ENCODE measurements at places on chromosomes 13 and 19.
A peak's percentile ranks its signal among the peaks of the same experiment; 100 is the strongest.

DNA sequence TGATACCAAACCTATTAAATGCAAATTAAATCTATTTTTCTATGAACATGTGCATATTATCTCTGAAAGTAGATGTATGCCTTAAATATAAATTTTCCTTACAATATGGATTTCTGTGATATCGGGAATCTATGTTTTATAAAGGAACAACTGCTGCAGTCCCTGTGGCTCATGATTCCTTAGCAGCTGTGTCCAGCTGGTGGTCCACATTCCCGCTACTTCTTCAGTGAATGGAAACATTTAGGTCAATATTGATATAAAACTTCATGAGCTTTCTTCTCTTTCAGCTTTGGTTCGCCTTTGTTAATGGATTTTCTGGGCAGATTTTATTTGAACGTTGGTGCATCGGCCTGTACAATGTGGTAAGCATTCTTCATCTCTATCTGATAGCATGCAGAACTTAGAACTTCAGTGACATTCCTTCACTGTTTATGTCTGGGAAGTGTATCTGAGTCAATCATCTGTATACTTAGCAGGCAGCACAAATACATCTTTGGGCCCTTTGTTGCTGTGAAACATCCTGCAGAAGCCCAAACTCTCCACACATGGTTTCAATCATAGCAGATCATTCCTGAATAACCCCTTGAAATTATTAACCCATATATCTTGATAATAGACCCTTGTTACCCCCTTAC, 223.9 kb downstream of the SHISA2 start:
- H3K27me3 ChIP-seq = no peaks in the 10 kb centered on the region
- H3K4me1 ChIP-seq = no peaks in the 10 kb centered on the region
- no peak overlapping the region for H3K4me3 ChIP-seq
- no peaks in the 10 kb centered on the region for H3K36me3 ChIP-seq
- DNase-seq = no peak

- no peak overlapping the region for H3K4me3 ChIP-seq
- H3K27ac ChIP-seq = peak overlapping the region; percentile 35
- no peaks in the 10 kb centered on the region for H3K27me3 ChIP-seq
- H3K36me3 ChIP-seq = no peaks in the 10 kb centered on the region
- DNase-seq = peak; percentile 66
Measured at GRCh38 chr19:18469069-18469846, 31.3 kb upstream of the ISYNA1 start.

GRCh38 chr19:53977991-53978731, 13.3 kb upstream of the CACNG6 start:
- DNase-seq = no peak
- H3K4me1 ChIP-seq = no peaks in the 10 kb centered on the region
- no peaks in the 10 kb centered on the region for H3K36me3 ChIP-seq

GRCh38 chr19:1222394-1222793, 15.4 kb downstream of the CBARP start:
- no peaks in the 10 kb centered on the region for H3K4me1 ChIP-seq
- no peak overlapping the region for H3K27ac ChIP-seq
- peaks cover 2% of the 10 kb centered on the region for H3K36me3 ChIP-seq
- no peaks in the 10 kb centered on the region for H3K27me3 ChIP-seq
- no peak for DNase-seq

DNA sequence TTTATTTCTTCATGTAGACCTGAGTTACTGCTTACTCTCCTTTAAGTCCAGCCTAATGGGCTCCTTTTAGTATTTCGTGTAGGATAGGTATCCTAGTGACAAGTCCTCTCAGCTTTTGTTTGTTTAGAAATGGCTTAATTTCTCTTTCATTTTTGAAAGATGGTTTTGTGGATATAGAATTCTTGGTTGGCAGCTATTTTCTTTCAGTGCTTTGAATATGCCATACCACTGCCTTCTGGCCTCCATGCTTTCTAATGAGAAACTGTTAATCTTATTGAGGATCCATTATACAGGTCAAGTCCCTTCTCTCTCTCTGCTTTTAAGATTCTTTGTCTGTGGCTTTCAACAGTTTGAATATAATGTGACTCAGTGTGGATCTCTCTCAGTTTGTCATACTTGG, 46.8 kb upstream of the SACS start:
- no peak for DNase-seq
- no peaks in the 10 kb centered on the region for H3K36me3 ChIP-seq
- peaks cover 7% of the 10 kb centered on the region for H3K4me1 ChIP-seq
- H3K27ac ChIP-seq = no peak overlapping the region
- no peaks in the 10 kb centered on the region for H3K27me3 ChIP-seq
- H3K4me3 ChIP-seq = no peak overlapping the region

GRCh38 chr13:109884462-109884861, 98.1 kb upstream of the IRS2 start:
- no peaks in the 10 kb centered on the region for H3K27me3 ChIP-seq
- no peak overlapping the region for H3K27ac ChIP-seq
- DNase-seq = no peak
- H3K4me1 ChIP-seq = no peaks in the 10 kb centered on the region
- H3K36me3 ChIP-seq = no peaks in the 10 kb centered on the region

DNA sequence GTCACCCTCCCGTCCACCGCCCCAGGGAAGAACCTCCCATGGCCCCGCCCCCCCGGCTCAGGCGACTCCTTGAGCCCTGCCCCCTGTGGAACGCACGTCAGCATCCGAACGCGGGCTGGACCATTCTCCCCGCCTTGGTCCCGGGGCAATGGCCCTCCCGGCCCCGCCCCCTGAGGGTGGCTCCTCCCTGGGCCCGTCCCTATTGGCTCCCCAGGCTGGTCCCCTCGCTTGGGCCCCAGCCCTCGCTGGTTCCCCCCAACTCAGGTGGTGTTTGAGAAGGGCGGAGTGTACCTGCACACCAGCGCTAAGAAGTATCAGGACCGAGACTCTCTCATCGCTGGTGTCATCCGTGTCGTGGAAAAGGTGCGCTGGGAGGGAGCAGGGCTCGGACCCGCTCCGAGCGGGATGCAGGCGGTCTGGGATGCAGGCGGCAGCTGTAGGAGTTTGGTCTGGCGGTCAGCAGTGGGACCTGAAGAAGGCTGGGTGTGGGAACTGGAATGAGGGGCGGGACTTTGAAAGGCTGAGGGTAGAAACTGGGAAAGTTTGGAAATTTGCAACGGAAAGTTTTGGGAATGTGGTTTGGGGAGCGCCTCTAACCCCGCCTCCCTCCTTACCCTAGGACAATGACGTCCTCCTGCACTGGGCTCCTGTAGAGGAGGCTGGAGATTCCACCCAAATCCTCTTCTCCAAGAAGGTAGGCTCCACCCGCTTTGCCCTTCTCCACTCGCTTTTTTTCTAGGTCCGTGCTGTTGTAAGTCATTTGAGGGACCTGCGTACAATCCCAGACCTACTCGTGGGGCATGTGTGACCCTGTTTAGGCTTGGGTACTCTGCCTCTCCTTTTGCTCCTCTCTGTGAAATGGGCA, 609 bp downstream of the TBC1D17 start:
- DNase-seq = peak; percentile 99
- H3K27me3 ChIP-seq = no peaks in the 10 kb centered on the region

GRCh38 chr19:38665950-38666662, 18.7 kb downstream of the ACTN4 start:
- peaks cover 100% of the 10 kb centered on the region for H3K4me1 ChIP-seq
- H3K4me3 ChIP-seq = no peak overlapping the region
- H3K27me3 ChIP-seq = no peaks in the 10 kb centered on the region
- peaks cover 4% of the 10 kb centered on the region for H3K36me3 ChIP-seq

GRCh38 chr19:42185277-42185676, 32.2 kb downstream of the DEDD2 start:
- DNase-seq = no peak
- H3K27ac ChIP-seq = no peak overlapping the region
- no peaks in the 10 kb centered on the region for H3K27me3 ChIP-seq
- no peaks in the 10 kb centered on the region for H3K36me3 ChIP-seq
- no peak overlapping the region for H3K4me3 ChIP-seq

- DNase-seq = peak; percentile 22
- no peaks in the 10 kb centered on the region for H3K27me3 ChIP-seq
- H3K4me1 ChIP-seq = 0 out of 2 replicates have a peak, but pooled peaks cover 6% of the 10 kb centered on the region
- H3K36me3 ChIP-seq = peaks cover 6% of the 10 kb centered on the region
- H3K4me3 ChIP-seq = no peak overlapping the region
Measured at GRCh38 chr19:33385956-33386355, 12.4 kb downstream of the CEBPG start.

GRCh38 chr13:34756136-34756535, 185.9 kb upstream of the NBEA start:
- no peaks in the 10 kb centered on the region for H3K27me3 ChIP-seq
- H3K27ac ChIP-seq = no peak overlapping the region
- H3K36me3 ChIP-seq = no peaks in the 10 kb centered on the region
- no peak for DNase-seq

DNA sequence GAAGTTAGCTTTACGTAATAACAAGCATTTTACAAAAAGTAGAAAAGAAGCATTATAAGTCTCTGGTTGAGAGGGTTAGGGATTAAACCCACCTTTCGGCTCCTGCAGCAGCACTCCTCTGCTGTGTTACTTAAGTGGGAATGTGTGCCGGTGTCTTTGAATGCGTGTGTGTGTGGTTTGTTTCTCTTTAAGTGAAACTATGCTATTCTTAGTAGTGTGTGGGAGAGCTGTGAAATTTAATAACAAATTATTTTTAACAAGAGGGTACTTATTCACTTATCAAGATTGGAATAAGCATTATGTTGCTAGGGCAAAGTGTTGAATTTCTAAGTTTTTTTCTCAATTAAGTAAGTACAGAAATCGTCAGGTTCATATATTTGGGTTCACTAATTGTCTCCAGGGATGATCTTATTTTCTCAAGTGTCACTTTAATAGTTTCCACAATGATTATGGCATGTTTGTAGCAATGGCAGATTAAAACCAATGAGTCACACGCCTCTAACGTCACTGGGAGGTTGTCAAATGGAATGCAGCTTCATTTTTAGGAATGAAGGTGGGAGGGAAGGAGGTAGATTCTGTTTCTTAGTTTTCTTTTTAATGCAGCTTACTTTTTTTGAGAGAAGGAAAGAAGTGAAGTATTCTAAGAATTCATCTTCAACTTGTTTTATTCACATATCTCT, 151.3 kb downstream of the LMO7 start:
- no peak for DNase-seq
- H3K36me3 ChIP-seq = peaks cover 2% of the 10 kb centered on the region
- no peak overlapping the region for H3K27ac ChIP-seq
- H3K4me3 ChIP-seq = no peak overlapping the region

DNA sequence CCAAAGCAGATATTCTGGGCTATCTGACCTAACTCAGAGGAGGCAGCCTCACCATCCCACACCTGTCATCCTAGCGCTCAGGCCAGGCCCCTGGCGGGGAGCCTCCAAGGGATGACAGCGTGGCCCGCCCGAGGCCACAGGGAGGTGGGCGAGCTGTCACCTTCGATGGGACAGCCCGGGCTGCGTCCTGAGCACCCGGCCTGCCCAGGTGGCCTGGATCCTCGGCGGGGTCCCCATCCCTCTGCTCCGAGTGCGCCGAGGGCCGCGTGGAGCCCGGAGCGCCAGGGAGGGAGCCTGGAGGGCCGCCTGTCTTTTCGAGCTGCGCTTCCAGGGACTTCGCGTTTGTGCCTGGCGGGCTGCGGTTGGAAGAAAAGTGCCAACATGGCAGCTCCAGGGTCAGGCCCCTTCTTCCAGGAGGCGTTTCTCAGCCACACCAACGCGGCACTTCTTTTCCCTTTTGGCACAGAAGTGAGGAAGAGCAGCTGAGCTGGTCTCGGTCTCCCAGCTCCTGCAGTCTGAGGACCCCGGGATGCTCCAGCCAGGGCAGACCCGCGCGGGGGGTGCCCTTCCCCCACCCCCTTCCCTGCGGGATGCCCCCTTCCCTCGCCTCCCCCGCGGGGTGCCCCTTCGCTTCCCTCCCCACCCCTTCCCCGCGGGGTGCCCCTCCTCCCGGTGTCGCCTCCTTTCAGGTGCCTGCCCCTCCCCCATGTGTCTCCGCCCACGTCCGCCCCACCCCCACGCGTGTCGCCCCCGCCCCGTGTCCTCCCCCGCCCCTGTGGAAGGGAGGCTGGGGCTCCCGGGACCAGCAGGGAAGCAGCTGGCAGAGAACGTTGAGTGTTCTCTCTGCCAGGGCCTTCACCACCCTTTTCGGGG, 42.3 kb downstream of the GJA3 start:
- peak overlapping the region; percentile 37 for H3K4me3 ChIP-seq
- no peaks in the 10 kb centered on the region for H3K36me3 ChIP-seq
- peaks cover 19% of the 10 kb centered on the region for H3K4me1 ChIP-seq
- H3K27ac ChIP-seq = peak overlapping the region; percentile 88
- no peak for DNase-seq
- no peaks in the 10 kb centered on the region for H3K27me3 ChIP-seq

DNA sequence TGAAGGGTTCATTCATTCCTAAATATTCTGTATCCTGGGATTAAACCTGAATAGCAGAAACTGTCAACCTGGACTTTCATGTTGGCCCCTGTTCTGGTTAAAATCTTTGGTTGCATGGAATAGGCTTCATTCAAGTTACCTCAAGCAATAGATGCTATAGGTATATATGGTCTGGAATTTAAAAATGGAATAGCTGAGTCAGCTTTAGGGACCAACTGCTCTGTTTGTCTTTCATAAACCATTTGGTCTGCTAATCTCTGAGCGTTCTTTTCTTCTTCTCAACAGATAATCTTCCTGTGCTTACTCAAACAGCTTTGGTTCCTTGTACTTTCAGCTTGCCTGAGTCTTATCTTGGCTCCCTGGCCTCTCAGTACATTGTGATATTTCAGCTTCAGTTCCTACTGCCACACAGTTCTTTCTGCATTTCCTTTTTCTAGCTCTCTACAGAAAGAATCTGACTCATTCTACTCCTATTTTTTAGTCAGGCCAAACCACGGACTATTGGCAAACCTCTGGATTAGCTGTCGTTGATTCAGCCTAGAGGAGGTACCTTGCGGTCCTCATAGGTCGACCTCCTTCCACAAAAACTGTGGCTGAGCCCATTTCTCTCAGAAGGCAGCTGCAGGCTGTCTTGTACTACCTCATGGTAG, 35.9 kb upstream of the MAB21L1 start:
- no peak overlapping the region for H3K27ac ChIP-seq
- no peaks in the 10 kb centered on the region for H3K27me3 ChIP-seq
- H3K4me1 ChIP-seq = no peaks in the 10 kb centered on the region

- no peak for DNase-seq
- peaks cover 7% of the 10 kb centered on the region for H3K36me3 ChIP-seq
- H3K27me3 ChIP-seq = no peaks in the 10 kb centered on the region
- H3K4me3 ChIP-seq = no peak overlapping the region
Measured at GRCh38 chr13:47955836-47956235, 45.2 kb downstream of the SUCLA2 start.

- 0 out of 2 replicates have a peak, but pooled peaks cover 7% of the 10 kb centered on the region for H3K4me1 ChIP-seq
- H3K36me3 ChIP-seq = no peaks in the 10 kb centered on the region
- DNase-seq = no peak
- H3K27me3 ChIP-seq = no peaks in the 10 kb centered on the region
Measured at GRCh38 chr13:92354583-92354982, 872.0 kb upstream of the GPC6 start.

GRCh38 chr19:12828494-12828893, 5.9 kb downstream of the RTBDN start:
- peak overlapping the region; percentile 16 for H3K4me3 ChIP-seq
- peak; percentile 52 for DNase-seq
- H3K36me3 ChIP-seq = no peaks in the 10 kb centered on the region
- H3K4me1 ChIP-seq = peaks cover 7% of the 10 kb centered on the region
- no peak overlapping the region for H3K27ac ChIP-seq

- no peak overlapping the region for H3K27ac ChIP-seq
- H3K27me3 ChIP-seq = no peaks in the 10 kb centered on the region
Measured at GRCh38 chr19:10228920-10229319, 2.2 kb downstream of the S1PR2 start.

- no peaks in the 10 kb centered on the region for H3K4me1 ChIP-seq
- H3K36me3 ChIP-seq = no peaks in the 10 kb centered on the region
- H3K27ac ChIP-seq = no peak overlapping the region
- no peak overlapping the region for H3K4me3 ChIP-seq
- no peak for DNase-seq
Measured at GRCh38 chr13:74206061-74206561, 71.9 kb upstream of the KLF12 start.

- H3K4me1 ChIP-seq = no peaks in the 10 kb centered on the region
- H3K27me3 ChIP-seq = no peaks in the 10 kb centered on the region
- no peaks in the 10 kb centered on the region for H3K36me3 ChIP-seq
- H3K4me3 ChIP-seq = no peak overlapping the region
- peak; percentile 78 for DNase-seq
- no peak overlapping the region for H3K27ac ChIP-seq
Measured at GRCh38 chr13:26698392-26699196, 62.0 kb downstream of the GPR12 start.
